Activated CD8-positive, alpha-beta memory T cell treated with anti-CD3 and anti-CD28 coated beads for 1 hour (primary cell): ENCODE measurements at places on chromosomes 6 and 20.

DNA sequence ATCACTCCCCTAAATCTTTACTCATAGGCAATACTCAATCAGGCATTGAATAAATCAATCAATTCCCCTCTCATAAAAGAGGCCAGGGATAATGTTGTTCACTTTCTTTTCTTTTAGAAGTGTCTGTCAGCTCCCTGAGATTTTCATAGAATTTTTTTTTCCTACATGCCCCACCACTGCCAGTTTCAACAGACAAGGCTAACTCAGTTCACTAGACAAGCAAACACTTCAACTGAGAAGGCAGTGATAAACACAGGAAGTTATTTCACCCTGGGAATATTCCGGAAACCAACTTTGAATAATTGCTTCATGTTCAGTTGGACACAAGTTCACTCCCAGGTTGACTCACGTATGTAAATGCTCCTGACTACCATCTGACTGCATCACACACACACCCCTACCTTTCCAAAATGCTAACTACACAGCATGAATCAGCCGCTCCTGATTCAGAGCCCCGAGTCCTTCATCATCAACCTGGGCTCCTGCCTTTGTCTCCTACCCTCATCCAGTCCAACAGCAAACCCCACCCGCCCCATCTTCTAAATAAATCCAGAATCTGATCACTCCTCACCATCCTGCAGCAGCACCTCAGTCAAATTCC is 143.9 kb downstream of the BCAS1 start:
- no peak for DNase-seq

GRCh38 chr6:43575105-43575771 is 600 bp downstream of the XPO5 start:
- DNase-seq, result no peak

DNA sequence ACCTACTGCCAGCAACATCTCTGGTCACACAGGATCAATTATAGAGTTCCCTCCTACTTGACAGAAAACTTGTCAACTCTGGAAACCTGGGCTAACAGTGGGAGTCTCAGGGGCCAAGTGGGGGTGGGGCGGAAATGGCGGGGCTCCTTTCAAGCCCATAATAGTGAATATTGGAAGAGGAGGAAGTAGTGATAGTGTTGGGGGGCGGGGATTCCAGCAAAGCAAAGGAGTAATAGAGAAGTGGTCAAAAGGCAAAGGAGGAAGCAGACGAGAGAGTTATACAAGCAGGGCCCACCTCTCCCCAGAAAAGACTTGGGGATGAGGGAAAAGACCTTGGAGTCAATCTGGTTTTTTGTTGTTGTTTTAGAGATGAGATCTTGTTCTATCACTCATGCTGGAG is 2.1 kb downstream of the DEF6 start:
- no peak for DNase-seq

DNA sequence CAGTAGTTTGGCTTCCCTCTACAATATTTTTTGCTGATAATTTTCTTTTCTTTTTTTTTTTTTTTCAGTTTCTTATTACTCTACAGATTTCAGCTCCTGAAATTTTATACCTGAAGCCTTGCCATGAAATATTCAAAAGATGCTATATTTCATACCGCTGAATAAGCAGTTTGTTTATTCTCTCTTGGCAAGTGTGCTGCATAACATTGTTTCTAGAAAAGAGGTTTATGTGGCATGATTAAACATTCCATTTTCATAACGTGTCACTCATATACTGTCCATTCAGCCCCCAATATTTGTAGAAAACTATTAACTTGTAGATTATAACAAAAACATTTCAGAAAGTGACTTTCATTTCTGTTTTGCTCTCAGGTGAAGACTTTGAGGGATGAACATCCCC is 174.4 kb upstream of the NOX3 start:
- DNase-seq, result no peak
